Urinary bladder (tissue), 4 donors: ENCODE measurements at places on chromosomes 3 and 15. TPM values are rescaled to one million over a fixed set of nuclear protein-coding genes. Genes with fewer than 3 reads are reported as not detected.

The TRIM42 gene
- polyA plus RNA-seq, result not detected

The CELF6 gene
- 3.0 TPM for polyA plus RNA-seq

The ITGB5 gene
- 77.2 TPM for polyA plus RNA-seq

The DOCK3 gene
- polyA plus RNA-seq, result 0.66 TPM

The GRK7 gene
- polyA plus RNA-seq, result 0.05 TPM

The CHRM5 gene
- polyA plus RNA-seq, result 0.03 TPM

The IFT80 gene
- 13.1 TPM for polyA plus RNA-seq

The SERINC4 gene
- 0.61 TPM for polyA plus RNA-seq
